WERI-Rb-1 (cell line): ENCODE measurements at places on chromosomes 5 and 9.

- no peak for DNase-seq
These were observed 21.4 kb downstream of the WDR70 start for GRCh38 chr5:37400501-37400900.

DNA sequence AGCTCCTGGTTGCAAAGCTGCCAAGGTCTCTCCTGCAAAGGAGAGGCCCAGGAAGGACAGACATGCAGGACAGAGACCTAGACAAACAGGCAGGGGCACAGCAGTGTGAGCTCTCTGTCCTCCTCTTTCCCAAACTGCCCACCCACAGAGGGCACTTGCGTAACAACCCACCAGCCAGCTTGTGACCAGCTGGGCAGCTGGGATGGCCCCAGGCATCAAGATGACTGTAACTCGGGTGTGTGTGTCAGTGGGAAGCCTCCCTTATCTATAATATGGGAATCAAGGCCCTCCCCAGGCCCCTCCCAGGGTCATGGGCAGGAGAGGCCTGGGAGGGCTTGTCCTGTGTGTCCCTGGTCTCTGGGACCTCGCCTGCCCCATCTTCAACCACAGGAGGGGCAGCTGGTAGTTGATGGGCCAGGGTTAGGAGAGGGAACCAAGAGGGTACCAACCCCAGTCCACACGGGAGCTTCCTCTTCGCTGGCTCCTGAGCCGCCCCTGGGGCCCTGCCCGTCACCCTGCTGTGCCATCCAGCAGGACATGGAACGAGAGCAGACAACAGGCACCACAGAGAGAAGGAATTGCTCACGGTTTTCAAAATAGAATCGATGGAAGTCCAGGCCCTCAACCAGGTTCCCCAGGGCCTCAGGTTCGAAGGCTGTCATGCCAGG is 37.9 kb downstream of the SLC6A7 start:
- no peak for DNase-seq

GRCh38 chr9:105245029-105245890 is 809 bp downstream of the SLC44A1 start:
- DNase-seq: peak; percentile 68

DNA sequence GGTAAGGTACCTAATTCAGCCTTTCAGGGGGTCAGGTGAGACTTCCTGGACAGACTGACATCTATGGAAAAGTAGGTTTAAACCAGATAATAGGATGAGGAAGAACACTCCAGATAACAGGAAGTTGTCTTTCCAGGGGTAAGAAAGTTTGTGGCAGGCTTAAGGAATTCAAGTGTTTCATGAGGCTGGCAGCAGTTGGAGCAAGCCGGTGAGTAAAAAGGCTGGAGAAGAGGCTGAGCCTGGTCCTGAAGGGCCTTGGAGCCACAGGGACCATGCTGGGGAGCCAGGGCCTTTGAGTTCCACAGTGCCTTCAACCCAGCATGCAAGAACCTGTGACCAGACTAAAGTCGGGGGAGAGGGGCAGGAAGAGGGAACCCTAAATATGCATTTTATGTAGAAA is 353.4 kb downstream of the SPOCK1 start:
- no peak for DNase-seq

DNA sequence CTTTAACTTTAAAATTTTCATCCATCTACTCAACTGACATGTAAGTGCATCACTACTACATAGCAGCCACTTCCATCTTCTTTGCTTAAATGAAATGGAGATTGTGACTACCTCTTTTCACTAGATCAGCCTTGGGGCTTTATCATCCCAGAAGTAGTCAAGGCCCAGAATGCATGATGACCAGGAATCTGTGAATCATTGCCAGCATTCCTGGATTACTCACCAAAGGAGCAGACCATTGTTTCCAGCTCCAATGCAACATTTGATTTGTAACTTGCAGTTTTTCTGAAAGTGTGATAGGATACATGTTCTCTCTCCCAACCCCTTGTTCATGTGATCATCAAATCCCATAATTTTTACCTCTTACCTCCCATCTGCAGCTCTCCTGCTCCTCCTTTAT is 65.1 kb downstream of the PLPPR1 start:
- DNase-seq: no peak

DNA sequence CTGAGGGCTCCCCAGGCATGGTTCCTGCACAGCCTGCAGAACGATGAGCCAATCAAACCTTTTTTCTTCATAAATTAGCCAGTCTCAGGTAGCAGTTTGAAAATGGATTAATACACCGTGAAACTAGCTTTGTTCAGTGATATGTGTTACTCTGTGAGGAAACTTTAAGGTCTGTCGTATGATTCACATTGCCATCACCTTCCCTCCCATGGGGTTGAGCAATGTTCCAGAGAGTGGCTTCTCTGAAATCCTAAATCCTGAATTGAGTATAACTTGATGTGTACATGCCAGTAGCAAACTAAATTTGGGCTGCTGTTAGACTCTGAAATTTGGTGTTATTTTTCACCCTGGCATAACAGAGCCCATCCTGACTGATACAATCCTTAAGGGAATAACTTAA is 866.4 kb upstream of the C9orf72 start:
- no peak for DNase-seq

DNA sequence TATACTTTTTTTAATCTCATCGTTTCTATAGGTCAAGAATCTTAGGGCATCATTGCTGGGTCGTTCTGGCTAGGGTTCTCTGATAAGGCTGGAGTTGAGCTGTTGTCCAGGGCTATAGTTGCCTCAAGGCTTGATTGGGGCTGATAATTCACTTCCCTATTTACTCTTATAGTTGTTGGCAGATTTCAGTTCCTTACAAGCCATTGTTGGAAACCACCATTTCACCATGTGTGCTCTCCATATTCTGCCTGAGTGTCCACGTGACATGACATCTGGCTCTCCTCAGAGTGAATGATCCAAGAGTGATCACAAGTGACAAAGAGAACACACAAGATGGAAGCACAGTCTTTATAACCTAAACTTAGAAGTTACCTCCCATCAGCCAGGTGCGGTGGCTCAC is 852.2 kb downstream of the EFNA5 start:
- no peak for DNase-seq

- DNase-seq: no peak
These were observed 242.6 kb downstream of the NPR3 start for GRCh38 chr5:32953694-32954093.

- DNase-seq: no peak
These were observed 20.9 kb upstream of the PLIN2 start for GRCh38 chr9:19148187-19148586.

DNA sequence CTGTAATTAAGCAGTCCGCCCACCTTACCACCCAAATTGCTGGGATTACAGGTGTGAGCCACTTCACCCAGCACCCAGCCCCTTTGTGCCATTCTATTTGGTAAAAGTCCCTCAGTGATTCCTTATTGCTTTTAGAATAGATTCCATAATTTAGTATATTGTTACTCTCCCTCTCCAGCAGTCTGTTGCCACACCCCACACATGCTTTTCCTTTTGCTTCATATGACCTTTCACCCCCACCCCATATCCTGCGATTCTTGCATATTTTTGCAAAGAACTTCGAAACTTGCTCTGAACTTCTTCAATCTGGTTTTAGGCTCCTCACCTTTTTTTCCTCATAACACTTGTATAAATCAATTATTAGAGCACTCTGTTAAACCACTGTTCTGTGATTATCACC is 100.2 kb downstream of the MTREX start:
- no peak for DNase-seq

GRCh38 chr5:174320051-174320450 is 274.5 kb downstream of the NSG2 start:
- DNase-seq: no peak

- no peak for DNase-seq
These were observed 6.9 kb downstream of the DNAI1 start for GRCh38 chr9:34465468-34465867.

GRCh38 chr9:135990468-135991429 is 29.6 kb upstream of the UBAC1 start:
- DNase-seq: peak; percentile 82

DNA sequence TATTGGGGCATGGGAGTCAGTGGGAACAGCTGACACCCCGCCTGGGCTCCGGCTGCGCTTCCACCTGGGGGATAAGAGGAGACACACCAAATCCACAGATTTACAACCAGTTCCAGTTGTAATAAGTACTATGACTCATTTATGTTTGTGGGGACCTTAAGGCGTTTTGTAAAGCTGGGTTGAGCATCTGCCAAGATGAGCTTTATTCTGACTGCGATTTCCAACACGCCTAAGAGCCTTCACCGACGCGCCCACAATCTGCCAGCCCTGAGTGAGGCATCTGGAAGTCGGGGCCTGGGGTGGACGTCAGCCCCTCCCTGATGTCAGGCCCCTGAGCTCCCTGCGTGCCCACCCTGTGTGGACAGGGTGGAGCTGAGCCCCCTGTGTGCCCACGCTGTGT is 14.3 kb upstream of the LHX3 start:
- DNase-seq: peak; percentile 86

DNA sequence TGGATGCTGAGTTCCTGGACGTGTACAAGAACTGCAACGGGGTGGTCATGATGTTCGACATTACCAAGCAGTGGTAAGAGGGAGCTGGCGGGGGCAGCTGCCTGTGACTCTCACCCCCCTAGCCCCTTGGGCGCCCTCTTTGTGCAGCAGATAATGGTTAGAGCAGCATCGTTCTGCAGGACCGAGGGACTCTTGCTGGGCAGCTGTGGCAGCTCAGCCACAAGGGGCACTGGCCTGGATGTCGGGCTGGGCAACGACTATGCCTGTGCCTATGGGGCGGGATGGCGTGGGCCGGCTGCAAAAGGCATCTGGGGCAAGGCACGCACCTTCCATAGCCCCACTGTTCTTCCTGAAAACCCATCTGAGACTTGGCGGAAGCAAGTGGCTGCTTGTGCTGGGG is 12.9 kb upstream of the AJM1 start:
- DNase-seq: no peak

- DNase-seq: no peak
These were observed 192.2 kb downstream of the C9orf152 start for GRCh38 chr9:110015759-110016158.

DNA sequence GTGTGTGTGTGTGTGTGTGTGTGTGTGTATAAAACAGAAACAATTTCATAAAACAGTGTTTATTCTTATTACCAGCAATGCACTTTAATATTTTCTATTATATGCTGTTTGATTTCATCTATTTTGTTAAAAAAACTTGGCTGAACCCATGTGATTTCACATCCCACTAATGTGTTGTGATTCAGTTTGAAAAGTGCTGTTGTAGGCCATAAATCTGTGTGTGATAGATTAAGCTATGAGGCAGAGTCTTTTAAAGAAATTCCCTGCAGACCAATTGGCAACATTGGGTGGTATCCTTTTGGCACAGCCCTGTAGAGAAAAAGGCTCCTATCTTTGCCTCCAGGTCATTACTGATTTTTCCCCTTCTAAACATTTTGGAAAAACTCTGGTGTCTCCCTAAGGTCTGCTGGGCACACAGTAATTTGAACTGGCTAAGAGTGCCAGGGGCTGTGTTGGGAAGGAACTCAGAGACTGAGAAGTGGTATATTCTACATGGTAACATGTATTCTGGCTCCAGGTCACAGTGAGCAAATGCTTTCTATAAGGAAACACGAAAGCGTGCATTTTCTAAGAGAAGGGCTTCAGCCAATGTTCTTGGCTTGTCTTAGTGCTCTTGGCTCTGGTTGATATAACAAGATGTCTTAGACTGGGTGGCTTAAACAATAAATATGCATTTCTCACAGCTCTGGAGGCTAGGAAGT is 4.5 kb downstream of the CAMK4 start:
- DNase-seq: no peak

GRCh38 chr9:19431361-19432171 is 22.8 kb downstream of the ACER2 start:
- DNase-seq: no peak

- DNase-seq: no peak
These were observed 25.4 kb upstream of the SSBP2 start for GRCh38 chr5:81776258-81776657.

- no peak for DNase-seq
These were observed 80.3 kb downstream of the CDH6 start for GRCh38 chr5:31273631-31274378.
